CMK (cell line): ENCODE measurements at places on chromosomes 4 and X.

GRCh38 chr4:134544303-134544770 is 342.7 kb upstream of the PABPC4L start:
- DNase-seq = no peak

DNA sequence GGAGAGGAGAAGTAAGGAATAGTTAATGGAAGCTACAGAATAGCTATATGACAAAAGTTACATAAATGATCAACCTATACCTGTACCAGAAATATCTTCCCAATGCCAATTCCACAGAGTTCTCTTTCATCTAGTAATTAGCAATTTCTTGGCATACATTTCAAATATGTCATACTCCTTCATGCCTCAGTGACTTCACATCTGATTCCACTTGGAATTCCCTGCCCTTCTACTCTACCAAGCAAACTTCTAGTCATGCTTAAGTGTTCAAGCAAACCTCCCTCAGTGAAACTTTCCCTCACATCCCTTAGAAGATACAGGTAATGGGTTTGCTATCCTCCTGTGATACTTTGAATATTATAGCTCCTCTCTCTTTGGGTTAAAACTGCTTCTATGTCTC is 127.1 kb downstream of the KLHL13 start:
- no peak for DNase-seq

DNA sequence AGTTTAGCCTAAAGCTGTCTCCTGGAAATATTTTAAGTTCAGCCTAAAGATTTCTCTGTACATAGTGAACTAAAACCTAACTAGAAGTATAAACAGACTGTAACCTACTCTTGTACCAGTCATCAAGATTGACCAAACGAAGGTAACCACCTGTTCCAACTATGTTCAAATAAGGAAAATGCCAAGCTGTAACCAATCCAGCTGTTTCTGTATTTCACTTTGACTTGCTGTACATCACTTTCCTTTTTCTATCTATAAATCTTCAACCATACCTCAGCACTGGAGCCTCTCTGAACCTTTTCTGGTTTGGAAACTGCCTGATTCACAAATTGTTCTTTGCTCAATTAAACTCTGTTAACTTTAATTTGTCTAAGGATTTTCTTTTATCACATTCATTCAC is 3.1 kb upstream of the CYSLTR1 start:
- no peak for DNase-seq

GRCh38 chr4:186839122-186840037 is 115.7 kb upstream of the FAT1 start:
- no peak for DNase-seq
